ENCODE measurements at places on chromosomes 3 and 15.

GRCh38 chr3:24222165-24222805 is 272.4 kb downstream of the THRB start:
- no peak for DNase-seq

DNA sequence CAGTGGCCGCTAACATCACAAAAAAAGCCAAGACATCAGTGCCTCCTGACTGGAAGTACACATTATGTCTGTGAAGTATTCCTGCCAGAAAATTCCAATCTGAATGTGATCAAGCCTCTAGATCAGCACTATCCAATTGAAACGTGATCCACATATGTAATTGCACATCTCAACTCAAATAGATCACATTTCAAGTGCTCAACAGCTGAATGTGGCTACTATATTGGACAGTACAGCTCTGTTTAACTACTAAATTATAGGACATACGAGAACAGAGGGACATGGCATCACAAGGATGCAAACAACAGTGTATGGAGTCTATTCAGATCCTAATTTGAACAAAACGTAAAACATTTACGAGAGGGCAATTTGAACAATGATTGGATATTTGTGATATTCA is 542 bp upstream of the UBAP1L start:
- no peak for DNase-seq

DNA sequence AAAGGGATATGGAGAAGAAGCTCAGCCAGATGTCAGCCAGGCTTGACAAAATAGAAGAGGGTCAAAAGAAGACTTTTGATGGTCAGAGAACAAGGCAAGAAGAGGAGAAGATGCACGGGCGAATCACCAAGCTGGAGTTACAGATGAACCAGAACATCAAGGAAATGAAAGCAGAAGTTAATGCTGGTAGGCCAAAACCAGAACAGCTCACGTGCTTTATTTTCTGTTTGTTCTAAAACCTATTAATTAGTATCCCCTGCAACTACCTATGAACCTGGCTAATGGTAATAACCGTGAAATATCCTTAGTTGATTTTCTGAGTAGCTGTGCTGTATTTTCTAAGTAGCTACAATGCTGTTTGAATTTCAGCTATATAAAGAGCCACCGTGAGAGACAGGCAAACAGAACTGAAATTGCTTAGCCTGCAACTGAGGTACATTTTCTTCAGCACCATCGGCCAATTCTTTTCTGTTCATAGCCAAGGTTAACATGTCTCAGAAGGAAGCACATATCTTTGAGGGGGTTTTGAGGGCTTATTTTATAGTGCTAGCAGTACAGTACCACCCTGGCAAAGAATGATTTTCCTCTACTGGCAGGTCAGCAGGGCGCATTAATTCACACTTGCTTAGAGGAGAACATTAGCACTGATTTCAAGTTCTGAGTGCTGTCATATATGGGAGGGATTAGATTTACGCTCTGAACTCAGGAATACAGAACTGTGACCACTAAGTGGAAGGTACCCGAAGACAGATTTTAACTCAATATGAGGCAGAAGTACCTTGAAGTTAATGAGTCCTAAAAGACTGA is 78.9 kb downstream of the FAM81A start:
- no peak for DNase-seq

DNA sequence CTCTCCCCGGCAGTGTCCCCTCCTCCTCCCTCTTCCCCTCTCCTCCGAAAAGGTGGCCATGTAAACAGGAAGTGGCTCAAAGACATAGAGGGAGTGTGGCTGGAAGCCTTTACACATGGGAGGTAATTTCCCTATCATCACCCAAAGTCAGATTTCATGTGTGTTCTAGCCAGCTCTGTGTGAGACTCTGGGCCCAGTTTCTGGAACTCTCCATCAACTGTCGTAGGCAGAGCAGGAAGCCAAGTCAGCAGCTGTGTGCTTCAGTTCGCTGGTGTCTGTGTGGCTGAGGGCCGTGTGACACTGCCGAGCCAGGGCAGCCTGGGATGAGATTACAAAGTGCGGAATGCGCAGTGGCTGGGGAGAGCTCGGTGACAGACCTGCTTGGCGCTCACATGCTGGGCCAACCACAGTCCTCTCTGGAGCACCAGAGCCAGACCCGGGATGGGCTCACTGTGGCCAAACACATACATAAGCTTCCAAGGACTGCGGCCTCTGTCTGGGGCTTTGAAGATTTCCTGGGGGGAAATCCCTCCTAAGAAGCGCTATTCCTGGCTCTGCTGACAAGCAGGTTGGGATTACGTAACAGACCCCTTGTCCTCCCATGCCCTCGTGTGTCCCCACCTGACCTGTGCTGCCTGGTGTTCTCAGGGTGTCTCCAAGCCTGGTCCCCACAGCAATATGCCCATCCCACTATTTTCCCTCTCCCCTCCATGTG is 50.7 kb downstream of the UMPS start:
- no peak for DNase-seq

- no peak for DNase-seq
Measured at GRCh38 chr3:82001276-82001923, 240.0 kb upstream of the GBE1 start.

GRCh38 chr3:122944671-122945161 is 82.8 kb downstream of the SEMA5B start:
- no peak for DNase-seq

- no peak for DNase-seq
Measured at GRCh38 chr3:50676031-50676705, 1.4 kb downstream of the DOCK3 start.

DNA sequence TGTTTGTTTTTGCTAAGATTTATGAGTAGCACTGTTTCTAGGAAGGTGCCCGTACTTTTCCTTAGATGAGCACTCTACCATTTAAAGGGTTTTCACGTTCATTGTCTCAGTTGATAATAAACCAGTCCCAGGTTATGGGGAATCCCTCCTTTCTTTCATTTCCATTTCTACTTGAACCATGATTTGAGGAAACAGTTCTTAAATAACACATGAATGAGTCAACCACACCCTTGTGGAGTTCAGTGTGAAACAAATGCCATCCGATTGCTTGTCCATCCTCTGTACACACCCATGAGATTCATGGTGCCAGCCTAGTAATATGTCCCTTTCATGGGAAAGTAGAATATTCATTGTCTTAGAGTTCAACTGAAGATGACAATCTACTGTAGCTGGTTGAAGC is 23.1 kb downstream of the CMTM8 start:
- DNase-seq: no peak

GRCh38 chr3:53716998-53717397 is 129.2 kb downstream of the CHDH start:
- DNase-seq: no peak

DNA sequence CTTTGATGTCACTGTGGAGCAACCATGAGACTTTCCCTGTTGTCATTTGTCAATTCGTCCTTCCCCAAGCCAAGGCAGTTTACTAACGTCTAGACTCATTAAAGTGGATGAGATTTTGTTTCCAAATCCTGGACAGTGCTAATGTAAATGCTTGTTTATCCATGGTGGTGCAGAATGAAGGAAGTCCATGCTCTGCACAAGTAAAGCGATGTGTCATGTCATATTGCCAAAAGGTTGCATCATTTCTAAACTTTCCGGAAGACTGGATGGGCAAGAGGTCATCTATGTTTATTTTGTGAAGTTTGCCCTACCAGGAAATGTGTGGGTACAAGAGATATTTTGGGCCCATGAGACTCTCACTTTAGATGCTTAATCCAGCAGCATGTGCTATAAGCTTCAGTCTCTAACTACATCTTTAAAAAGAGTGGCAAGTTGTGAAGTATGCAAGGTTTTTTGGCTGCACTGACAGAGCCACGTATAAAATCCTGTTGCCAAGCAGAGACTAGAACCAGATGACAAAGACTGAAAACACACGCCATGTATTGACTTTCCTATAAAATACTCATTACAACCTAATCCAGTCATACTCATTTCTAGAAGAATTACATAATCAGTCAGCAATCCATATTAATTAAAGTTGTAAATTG is 72.1 kb upstream of the FNDC3B start:
- DNase-seq: no peak

DNA sequence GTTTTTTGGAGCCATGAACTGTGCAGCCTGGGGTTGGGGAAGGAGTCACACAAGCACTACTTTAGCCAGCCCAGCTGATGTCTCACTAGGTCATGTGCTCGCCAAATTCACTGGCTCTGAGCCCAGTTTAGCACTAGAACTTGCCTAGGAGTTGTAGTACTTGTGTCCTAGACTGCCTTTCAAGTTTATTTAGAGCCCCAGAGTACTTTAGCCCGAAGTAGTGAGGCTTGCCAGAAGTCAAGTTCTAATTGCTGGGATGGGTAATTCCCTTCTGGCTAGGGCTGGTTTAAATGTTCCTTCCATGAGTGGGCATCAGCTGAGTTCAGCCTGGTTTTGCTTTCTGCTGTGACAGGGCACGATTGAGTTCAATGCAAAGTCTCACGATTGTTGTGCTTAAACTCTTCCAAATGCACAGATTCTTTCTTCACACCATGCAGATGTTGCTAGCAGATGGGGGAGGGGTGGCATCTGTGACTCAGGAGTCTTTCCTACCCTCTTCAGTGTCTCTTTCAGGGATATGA is 228.2 kb upstream of the ZPLD1 start:
- DNase-seq: no peak

GRCh38 chr3:52798978-52799476 is 4.4 kb downstream of the ITIH3 start:
- DNase-seq: no peak

GRCh38 chr3:151561878-151562277 is 101.0 kb upstream of the IGSF10 start:
- DNase-seq: no peak

- DNase-seq: no peak
Measured at GRCh38 chr15:41512940-41513505, 604 bp downstream of the LTK start.

DNA sequence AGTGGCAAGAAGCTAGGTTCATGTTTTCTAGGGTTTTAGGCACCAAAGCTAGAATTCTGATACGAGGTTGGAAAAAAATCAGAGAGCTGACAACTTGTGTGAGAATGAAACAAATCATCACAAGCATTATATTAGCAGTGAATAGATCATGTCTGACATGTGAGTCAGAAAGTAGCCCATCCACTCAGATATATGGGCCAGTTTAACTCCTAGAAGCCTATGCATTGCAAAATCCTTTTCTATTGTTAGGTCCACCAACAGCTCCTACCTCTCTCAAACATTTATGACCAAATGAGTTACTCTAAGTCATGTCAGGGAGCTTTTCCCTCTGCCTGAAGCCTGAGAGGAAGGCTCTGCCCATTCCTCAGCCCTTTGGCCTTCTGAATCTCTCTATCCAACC is 44.0 kb downstream of the KBTBD12 start:
- DNase-seq: no peak

GRCh38 chr3:32564195-32564594 is 6.5 kb downstream of the DYNC1LI1 start:
- no peak for DNase-seq

DNA sequence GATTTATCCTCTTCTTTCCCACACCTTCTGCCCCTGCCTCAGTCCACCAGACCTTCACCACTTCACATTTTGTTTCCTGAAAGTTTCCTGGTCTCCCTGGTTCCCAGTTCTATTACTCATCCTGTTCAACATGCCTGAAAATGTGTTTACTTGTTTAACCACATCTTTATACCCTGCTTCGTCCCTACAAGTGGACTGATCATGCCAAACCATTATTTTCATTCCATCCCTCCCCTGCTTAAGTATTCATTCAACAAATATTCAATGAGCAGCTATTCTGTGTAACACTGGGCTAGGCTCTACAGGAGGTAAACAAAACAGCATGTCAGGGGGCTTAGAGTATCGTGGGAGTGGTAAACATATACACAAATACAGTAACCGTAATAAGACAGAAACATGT is 5.5 kb downstream of the MYO5A start:
- DNase-seq: no peak

GRCh38 chr15:51243774-51244173 is 94.6 kb downstream of the CYP19A1 start:
- no peak for DNase-seq

- DNase-seq: no peak
Measured at GRCh38 chr3:131505421-131505820, 2.6 kb upstream of the MRPL3 start.

DNA sequence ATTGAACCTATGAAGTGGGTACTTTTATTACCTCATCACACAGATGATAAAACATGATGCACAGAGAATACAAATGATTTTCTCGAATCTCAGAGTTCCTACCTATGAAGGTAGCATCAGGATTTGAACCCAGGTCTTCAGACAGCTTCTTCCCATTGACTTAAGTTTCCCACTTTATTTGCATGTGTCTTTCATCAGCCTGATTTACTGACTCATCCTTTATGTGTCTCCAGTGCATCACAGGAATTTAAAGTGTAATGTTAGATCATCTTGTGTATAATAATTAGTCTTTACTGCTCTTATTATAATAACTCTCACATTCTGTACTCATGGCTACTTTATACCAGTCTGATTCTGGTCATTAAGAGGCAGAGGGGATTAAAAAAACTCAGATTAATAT is 449.4 kb upstream of the SUCLG2 start:
- DNase-seq: no peak

- no peak for DNase-seq
Measured at GRCh38 chr3:113533534-113533892, 1.2 kb downstream of the SIDT1 start.

- DNase-seq: no peak
Measured at GRCh38 chr15:93566762-93567161, 477.8 kb upstream of the RGMA start.

DNA sequence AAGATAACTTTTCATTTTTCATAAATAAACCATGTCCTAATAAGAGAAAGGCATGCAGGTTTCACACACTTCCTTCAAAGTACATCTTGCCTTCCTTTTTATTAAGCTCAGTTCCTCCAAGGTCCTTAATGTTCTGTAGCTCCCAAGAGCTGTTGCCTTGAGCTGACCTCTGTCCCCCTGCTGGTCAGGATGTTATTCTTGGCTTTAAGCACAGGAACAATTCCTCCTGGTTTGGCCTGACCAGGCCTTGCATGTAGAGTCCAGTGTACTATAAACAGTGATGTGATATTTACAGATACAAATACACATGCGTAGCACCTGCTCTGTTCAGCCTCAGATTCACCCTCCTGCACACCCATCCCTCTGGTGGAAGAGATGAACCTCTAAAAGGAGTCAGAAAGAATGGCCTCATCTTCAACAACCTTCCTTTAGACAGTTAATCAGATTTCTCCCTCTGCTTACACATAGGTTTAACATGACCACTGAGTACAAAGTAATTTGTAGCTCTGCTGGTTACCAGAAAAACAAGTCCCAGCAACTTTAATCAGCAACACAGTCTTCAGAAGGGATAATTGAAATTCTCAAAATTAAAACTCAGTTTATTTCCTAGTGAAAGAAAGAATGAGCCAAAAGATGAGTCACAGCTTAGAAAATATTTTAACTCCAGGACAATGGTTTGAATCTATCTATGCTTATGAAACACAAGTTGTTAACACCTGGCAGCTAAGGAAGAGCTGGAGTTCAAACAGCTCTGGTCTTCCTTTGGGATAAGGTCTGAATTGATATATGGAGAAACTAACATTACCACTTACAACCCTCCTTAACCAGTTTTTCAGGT is 46.5 kb downstream of the PTPN9 start:
- no peak for DNase-seq

GRCh38 chr3:127802606-127803005 is 19.7 kb downstream of the MGLL start:
- DNase-seq: no peak

GRCh38 chr3:97830638-97831037 is 8.8 kb downstream of the CRYBG3 start:
- no peak for DNase-seq

All from esophagus squamous epithelium (tissue), 5 donors.